ENCODE measurements at places on chromosomes 2 and 18.

- DNase-seq: no peak
These were observed 27.4 kb upstream of the CCNYL1 start for GRCh38 chr2:207683879-207684627.

- DNase-seq: no peak
These were observed 23.6 kb upstream of the KCNG2 start for GRCh38 chr18:79774111-79774510.

GRCh38 chr18:69365658-69366057 lies 35.0 kb upstream of the DOK6 start:
- DNase-seq: no peak

DNA sequence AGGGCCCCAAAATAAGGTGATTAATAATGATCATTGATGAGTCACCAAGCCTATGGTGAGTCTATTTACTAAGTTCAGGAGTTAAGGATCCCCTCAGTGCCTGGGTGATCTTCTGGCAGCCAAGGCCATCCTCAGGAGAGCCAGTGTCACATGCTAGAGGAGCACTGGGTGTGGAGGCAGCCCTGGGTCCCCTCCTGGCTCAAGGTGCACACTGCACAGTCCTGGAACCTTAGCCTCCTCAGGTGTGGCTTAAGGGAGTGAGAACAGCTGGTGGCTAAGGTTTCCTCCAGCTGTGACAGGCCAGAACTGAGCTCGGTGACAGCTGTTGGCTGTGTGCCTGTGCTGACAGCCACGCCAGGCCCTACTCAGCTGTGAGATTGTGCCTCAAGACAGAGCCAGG lies 52.1 kb upstream of the ACAA2 start:
- DNase-seq: no peak

DNA sequence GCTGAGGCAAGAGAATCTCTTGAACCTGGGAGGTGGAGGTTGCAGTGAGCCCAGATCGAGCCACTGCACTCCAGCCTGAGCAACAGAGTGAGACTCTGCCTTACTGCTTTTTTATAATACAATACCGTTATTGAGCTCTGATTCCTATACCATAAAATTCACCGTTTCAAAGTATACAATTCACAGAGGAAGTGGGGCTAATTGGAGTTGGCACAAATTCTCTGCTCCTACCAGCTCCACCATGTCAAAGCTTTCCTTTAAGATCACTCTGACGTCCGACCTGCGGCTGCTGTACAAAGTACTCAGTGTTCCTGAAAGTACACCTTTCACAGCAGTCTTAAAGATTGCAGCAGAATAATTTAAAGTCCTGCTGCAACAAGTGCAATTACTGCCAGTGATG lies 29.6 kb upstream of the CYBRD1 start:
- DNase-seq: no peak

Data from putamen (tissue), 1 donor.